ENCODE measurements at places on chromosomes 3 and 15.
A peak's percentile ranks its signal among the peaks of the same experiment; 100 is the strongest.

- DNase-seq = no peak
These were observed 40.1 kb downstream of the EAF1 start for GRCh38 chr3:15467227-15468181.

GRCh38 chr3:189621948-189622603 lies 9.1 kb upstream of the TP63 start:
- no peak for DNase-seq

- no peak for DNase-seq
These were observed 12.5 kb downstream of the KLHDC8B start for GRCh38 chr3:49183873-49184272.

DNA sequence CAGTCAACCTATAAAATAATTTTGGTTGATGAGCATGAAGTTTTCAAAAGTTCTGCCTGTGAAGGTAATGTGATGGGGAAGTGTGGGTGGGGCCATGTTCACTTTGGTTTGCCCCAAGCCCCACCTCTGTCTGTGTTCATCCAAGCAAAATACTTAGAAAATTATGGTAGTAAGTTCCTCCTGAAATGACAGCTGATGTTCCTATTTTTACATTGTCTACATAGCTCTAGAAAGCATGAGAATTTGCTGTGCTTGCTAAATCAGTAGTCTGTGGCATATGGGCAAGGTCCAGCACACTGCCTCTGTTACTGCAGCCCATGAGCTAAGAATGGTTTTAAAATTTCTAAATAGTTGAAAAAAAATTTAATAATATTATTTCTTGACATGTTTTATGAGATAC lies 21.9 kb upstream of the CP start:
- DNase-seq = no peak

DNA sequence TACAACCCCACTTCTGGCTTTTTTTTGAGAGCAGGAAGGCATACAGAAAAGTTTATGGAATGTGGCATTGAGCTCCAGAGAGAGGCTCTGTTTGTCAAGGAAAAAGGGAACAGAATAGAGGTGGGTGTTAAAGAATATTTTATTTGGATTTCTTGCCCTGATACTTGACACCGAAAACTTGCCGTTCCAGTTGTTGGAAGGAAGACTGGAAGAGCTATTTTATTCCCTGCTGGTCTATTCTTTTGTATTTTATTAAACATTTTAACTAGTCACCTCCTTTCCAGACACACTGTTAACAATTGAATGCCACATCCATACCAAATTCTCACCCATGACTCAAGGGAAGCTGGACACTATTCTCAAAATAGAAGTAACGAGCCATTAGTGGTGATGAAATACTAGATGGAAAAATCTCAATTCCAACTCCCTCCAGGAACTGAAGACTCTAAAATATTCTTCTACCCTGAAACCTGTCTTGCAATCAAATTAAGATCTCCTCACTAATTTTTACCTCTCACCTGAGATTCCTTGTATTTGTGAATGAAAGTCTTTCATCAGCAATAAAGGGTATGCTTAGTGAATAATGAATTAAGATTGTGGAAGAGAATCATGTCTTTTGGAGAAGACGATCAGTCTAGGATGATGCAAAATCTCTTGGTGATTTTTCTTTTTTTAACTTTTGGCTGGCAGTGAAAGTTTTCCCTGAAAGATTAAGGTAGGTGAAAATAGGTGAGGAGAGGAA lies 28.5 kb downstream of the GREM1 start:
- no peak for DNase-seq

GRCh38 chr15:57496946-57497869 lies 94.5 kb upstream of the MYZAP start:
- no peak for DNase-seq

GRCh38 chr15:29055876-29056275 lies 170.1 kb downstream of the APBA2 start:
- DNase-seq = no peak

- no peak for DNase-seq
These were observed 93.7 kb upstream of the DPPA4 start for GRCh38 chr3:109430911-109431563.

DNA sequence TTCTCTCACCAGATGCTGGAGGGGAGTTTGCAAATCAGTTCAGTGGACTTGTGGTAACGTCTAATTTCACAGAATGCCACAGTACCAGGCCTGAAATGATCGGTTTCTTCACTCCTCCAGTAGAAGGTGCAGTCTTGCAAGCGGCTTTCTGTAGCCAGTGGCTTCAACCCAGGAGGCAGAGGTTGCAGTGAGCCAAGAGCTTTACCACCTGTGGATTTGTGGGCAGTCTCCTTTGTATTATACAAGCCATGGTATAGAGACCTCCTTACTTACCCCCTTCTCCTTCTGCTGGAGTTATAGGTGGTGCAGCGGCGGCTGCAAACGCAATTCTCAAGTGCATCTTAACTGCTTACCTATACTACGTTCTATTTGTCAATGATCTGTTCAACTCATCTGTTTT lies 17.6 kb downstream of the EIF2AK4 start:
- DNase-seq = no peak

DNA sequence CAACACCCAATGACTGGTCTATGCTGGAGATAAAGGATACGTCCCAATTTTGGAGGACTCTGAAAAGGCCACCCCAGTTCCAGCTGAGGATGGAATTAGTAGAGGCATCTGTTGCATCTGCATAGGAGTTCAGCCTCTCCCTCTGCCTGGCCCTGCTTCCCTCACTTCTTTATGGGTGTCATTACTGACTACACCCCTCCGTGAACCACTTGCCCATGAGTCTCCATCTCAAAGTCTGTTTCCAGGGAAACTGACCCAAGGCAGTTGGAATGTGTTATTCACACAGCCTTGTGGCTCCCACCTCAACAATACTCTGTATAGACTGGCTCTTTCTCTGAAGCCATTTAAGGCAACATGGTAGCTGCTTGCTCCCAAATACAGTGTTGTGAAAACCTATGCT lies 21.4 kb upstream of the PCOLCE2 start:
- no peak for DNase-seq

DNA sequence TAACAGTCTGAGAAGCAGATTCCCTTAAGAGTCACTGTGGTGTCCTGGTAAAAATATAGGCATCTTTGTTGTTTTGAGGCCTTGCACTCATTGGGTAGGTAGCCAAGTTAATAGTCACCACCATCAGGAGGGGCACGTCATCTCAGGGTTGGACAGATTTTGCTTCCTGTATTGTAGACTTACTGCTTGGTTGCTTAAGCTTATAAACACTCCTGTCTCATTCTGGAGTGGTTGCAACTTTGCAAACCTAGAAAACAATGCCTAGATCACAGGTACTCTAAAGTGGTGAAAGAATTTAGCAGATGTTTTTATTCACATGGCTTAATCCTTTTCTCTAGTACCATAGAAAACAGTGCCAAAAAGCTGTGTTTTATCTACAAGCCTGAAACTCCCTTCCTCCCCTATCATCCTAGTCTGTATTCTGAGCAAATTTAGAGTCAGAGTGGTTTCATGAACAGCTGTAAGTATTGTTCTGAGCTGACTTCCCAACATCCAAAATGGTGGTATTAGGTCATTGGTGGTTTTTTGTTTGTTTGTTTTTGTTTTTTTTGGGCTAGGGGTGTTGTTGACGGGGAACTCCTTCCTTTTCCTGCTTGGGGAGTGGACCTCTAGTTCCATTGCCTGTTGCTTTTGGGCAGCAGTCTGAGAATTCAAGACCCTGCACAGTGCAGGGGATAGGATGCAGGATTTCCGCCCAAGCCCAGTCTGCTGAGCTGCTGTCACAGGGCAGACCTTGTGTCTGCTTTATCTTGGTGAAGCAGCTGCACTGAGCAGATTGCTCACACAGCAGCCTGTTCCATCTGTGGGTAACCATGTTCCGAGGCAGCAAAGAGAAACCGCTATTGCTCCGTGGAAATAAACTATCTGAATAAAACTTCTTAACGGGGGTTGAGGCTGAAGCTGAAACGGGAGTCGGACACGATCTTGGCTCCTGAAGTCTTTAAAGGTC lies 202.0 kb downstream of the AKAP13 start:
- DNase-seq = peak; percentile 46

DNA sequence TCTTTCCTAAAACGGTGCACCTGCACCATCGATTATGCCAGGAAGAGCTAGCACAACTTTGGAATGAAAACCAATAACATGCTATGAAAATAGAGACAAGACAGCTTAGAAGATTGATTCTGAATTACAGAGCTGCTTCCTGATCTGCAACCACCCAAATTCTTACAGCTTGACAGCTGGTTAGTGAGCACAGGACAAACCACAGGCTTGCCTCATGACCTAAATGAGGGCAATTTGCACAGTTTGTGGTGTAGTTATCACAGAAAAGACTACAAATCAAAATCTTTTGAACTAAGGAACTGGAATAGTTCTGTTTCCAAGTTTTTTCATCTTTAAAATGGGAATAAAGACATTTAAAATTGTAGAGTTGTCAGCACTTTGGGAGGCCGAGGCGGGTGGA lies 533.5 kb downstream of the NAALADL2 start:
- no peak for DNase-seq

DNA sequence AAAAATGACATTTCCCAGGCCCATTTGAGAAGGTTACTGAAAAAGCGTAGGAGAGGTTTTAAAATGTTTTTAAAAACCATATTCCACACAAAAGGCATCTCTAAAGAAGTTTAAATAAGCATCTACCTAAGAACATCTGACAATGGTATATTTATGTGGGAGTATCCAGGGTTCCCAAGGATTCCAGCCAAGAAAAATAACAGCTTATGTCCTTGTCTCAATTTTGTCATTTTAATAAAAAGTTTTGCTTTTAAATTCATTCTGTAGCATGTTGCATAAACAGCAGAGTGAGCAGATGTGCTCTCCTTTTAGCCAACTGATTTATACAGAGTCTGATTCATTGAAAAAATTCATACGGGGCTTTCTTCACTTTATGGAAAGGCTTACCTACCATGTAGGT lies 129.9 kb downstream of the LRRC3B start:
- no peak for DNase-seq

- peak; percentile 37 for DNase-seq
These were observed 139.8 kb downstream of the RAB11A start for GRCh38 chr15:66008940-66009562.

- DNase-seq = no peak
These were observed 18.1 kb downstream of the ANXA2 start for GRCh38 chr15:60379525-60380274.

DNA sequence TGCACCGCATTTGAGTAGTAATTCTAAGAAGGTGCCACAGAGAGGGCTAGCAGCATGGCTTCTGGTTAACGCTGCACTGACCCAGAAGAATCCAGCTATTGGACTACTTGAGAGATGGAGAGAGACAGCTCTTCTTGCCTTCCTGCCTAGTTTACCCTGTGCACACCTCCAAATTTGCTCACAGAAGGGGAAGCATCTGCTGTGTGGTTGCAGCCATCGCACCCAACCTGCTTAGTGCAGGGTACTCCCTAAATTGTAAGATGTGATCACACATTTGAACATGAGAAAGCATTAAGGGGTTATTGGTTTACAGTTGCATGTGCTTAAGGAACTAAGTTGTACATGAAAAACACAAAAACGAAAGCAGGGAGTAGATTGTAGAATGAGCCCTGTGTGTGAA lies 122.1 kb downstream of the FOXB1 start:
- no peak for DNase-seq

GRCh38 chr3:165346503-165346902 lies 150.3 kb upstream of the SLITRK3 start:
- no peak for DNase-seq

DNA sequence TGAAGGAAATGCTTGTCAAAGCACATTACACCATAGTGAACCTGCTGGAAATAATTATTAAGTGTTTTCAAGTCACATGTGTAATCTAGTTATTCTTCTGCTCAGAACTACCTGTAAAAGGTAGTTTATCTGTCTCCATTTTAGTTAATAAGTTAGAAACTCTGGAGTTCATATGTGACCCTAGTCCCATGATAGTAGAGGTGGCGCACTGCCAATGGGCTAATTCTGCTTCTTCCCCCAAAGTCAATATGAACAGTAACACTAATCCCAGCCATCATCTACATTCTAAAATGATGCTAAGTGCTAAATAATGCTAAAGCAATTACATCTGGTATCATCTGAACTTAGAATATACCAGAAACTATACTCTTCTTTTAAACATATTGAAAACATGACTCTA lies 361.0 kb upstream of the NECTIN3 start:
- no peak for DNase-seq

DNA sequence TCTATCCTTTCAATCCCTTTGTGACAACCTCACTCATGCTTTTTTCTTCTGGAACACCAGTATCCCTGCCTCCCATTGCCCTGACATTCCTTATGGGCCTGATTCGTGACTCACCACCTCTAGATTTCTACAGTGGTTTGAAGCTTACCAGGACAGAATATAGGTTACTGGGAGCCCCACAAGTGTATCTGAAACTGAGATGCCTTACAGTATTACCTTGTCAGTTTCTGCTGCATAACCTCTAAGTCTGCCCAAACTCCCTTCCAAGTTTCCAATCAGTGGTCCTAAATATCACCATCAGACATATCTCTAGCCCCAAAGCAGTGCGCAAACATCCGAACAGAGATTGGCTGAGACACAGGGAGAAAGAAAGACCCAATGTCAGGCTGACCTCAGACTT lies 5.6 kb downstream of the CPB1 start:
- no peak for DNase-seq

DNA sequence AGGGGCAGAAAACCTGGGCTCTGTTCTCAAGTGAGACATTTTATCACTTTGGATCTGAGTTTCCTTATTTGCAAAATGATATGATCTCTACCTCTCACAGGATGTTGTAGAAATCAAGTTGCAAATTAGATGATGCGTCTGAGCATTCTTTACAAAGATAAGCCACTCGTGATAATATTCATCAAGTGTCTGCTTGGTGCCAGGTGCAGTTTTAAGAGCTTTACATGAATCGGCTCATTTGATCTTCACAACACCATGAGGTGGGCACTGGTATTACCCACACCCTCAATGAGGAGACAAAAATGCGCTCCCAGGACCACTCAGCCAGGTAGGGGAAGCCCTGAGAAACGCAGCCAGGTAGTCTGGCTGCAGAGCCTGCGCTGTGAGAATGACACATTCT lies 59.1 kb upstream of the CA12 start:
- DNase-seq = no peak

DNA sequence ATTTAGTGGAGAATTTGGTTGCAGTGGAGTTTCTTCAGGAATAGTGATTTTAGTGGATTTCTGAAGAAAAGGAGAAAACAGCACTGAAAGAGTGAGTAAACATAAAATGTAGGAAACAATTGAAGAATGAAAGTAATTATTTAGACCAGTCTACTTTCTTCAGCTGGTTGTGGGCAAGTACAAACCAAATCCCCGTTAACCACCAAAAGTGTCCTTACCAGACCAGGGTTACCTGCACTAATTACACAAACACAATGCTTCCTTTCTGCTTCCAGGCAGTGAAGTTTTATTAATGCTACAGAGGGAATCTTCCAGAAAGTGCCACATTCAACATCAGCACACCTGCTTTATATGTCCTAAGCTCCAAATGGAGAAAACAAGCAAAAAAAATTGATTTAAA lies 248.0 kb upstream of the TBC1D5 start:
- DNase-seq = no peak

Data from K562 (cell line).